ENCODE measurements at places on chromosomes 1 and 21. TPM values are rescaled to one million over a fixed set of nuclear protein-coding genes. Genes with fewer than 3 reads are reported as not detected.

Gene GPR37L1
- not detected for total RNA-seq

Gene NTMT2
- not detected for total RNA-seq

Gene PHF13
- 18.7 TPM for total RNA-seq

Gene SDE2
- total RNA-seq: 19.5 TPM

Gene ZNF683
- total RNA-seq: not detected

Gene KIF26B
- 7.2 TPM for total RNA-seq

Gene CHI3L2
- not detected for total RNA-seq

Gene S100A14
- 0.54 TPM for total RNA-seq

Gene RAB13
- 119 TPM for total RNA-seq

Gene BTBD8
- total RNA-seq: 1.6 TPM

Gene PDPN
- not detected for total RNA-seq

Gene FAM151A
- total RNA-seq: not detected

Gene PTGFR
- 11.8 TPM for total RNA-seq

Gene TAF13
- 108 TPM for total RNA-seq

Gene BMP8B
- not detected for total RNA-seq

Gene PCP4L1
- total RNA-seq: not detected

Gene LRRC71
- total RNA-seq: 0.26 TPM

Gene MACO1
- 15.3 TPM for total RNA-seq

Gene GNG4
- 1.8 TPM for total RNA-seq

Gene HAO2
- total RNA-seq: not detected

Gene HHAT
- total RNA-seq: 3.2 TPM
